Cardiac septum (tissue), 1 donor: ENCODE measurements at places on chromosomes 12 and 14. TPM values are rescaled to one million over a fixed set of nuclear protein-coding genes. Genes with fewer than 3 reads are reported as not detected.

DNA sequence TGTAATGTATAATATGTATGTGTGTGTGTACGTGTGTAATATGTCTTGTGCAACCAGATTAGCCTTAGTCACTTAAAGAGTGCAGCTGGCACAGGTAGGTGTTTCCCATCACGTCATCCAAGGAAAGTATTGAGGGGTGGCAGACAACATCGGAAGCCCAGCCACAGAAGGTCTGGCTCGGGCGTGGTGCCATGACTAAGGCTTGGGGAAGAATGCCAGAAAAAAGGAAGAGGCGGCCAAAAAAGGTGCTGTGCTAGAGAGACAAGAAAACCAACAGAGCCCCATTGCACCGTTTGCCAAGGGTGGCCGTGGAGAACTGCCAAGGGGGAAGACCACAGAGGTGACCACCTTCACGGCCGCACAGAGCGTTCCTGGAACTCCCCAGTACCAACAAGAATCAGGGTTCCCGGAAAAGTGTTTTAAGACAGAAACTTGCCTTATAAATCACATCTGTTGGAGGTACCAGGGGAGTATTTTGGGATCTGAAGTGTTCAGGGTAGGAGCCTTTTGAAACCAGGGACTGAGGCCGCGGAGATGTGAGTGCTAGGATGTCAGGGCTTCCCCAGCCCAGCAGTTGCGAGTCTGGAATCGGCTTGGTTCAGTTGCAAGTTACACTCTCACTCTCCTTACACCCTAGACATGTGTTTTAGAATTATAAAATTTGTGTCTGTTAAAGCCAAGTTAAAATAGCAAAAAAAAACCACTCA is 131.2 kb upstream of the DYRK2 start:
- DNase-seq, result no peak

- DNase-seq, result no peak
These were observed 11.4 kb downstream of the RILPL1 start for GRCh38 chr12:123522164-123522563.

- no peak for DNase-seq
These were observed 29.1 kb downstream of the FSCB start for GRCh38 chr14:44477953-44478352.

DNA sequence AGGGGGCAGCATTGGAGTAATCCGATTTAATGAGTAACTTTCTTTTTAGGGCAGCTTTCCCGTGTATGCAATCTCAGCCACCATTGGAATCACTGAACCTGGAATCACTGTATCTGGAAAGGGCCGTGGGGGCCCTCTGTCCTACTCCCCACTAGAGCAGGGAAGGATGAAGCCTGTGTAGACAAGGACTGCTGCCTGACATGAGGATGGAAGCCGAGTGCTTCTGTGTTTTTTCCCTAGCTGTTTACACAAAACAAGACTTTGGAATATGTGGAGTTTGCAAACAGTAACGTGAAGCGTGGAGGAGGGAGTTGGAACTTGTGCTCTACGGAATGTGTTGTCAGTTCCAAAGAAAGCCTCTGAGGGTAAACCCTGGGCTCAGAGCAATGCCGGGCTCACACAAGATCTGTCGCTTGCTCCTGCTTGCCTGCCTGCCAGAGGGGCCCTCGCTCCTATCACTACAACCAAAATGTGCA is 32.4 kb upstream of the HDAC7 start:
- DNase-seq, result no peak

DNA sequence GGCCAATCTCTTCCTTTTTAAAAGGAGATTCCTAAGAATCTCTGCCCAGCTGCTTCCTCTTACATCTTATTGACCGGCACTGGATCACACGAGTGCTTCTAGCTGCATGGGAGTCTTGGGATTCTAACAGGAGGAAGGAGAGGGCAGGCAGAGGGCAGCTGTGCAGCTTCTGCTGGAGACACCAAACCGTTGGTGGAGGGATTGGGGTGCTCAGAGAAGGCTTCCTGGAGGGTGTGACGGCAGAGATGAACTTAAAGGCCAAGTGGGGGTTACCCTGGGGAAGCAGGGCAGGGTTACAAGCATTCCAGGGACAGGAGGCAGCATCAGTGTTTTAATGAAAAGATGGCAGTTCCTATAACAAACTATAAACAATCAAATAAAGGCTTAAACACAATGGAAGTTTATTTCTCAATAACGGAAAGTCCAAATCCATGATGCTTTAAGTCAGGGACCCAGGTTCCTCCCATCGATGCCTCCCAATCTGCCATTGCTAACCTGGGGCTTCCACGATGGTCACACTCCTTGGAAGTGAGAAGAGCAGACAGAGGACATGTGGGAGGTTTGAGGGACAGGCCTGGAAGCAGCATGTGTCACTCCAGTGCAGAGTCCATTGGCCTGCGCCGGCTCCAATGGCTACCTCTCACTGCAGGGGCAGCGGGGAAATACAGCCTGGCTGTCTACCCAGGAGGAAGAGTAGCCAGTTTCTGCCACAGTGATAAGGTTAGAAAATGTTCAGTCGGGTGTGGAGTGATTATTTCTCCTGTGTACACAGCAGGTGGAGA is 53.1 kb upstream of the DDX11 start:
- DNase-seq, result peak; percentile 63

DNA sequence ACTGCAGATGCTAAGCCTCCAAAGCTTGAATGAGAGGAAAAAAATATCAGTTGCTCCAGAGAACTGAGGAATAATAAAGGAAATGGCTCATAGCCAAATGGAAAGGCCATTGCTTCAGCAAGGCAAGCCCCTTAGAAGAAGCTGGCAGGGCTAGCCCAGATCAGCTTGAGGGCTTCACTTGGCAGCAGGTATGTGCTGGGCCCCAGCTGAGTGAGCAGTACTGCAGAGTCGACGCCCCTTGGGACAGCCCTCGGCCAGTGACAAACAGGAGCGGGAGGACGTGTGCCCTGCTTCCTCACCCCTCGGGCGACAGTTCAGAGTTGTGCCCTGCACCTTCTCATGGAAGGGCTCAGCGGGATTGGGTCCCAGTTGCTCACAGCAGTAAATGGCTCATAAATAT is 1031.2 kb upstream of the TMEM132C start:
- no peak for DNase-seq

Gene OASL
- 0.27 TPM for total RNA-seq

Gene SAMD15
- total RNA-seq, result 0.11 TPM

Gene SMIM41
- total RNA-seq, result not detected

Gene RPGRIP1
- not detected for total RNA-seq
